ENCODE measurements at places on chromosomes 12 and 14. TPM values are rescaled to one million over a fixed set of nuclear protein-coding genes. Genes with fewer than 3 reads are reported as not detected.

PSME2 gene
- polyA plus RNA-seq: 178 TPM

CLEC2A gene
- not detected for polyA plus RNA-seq

GLT8D2 gene
- 90.2 TPM for polyA plus RNA-seq

KRT6C gene
- not detected for polyA plus RNA-seq

TAMALIN gene
- 0.96 TPM for polyA plus RNA-seq

GAS2L3 gene
- polyA plus RNA-seq: 4.9 TPM

HOXC4 gene
- polyA plus RNA-seq: 0.93 TPM

RNASE13 gene
- polyA plus RNA-seq: not detected

RTN1 gene
- 0.36 TPM for polyA plus RNA-seq

DPPA3 gene
- polyA plus RNA-seq: not detected

KRT82 gene
- polyA plus RNA-seq: not detected

GZMB gene
- polyA plus RNA-seq: not detected

HHIPL1 gene
- 1.7 TPM for polyA plus RNA-seq

GDF3 gene
- not detected for polyA plus RNA-seq

BEST3 gene
- polyA plus RNA-seq: not detected

PYGL gene
- 36.4 TPM for polyA plus RNA-seq

SLC25A29 gene
- polyA plus RNA-seq: 16.4 TPM

PRB2 gene
- polyA plus RNA-seq: not detected

P2RX2 gene
- polyA plus RNA-seq: not detected

CELA1 gene
- polyA plus RNA-seq: not detected

RTL1 gene
- polyA plus RNA-seq: not detected

PXN gene
- 23.9 TPM for polyA plus RNA-seq

NR2C1 gene
- 24.1 TPM for polyA plus RNA-seq

Measured in BJ (cell line).